ENCODE measurements at places on chromosomes 12 and 14. TPM values are rescaled to one million over a fixed set of nuclear protein-coding genes. Genes with fewer than 3 reads are reported as not detected.

- no peak for DNase-seq
These were observed 128.6 kb upstream of the PLEKHG7 start for GRCh38 chr12:92574051-92574783.

GRCh38 chr14:104802394-104803184 is 1.7 kb downstream of the ZBTB42 start:
- DNase-seq, result peak; percentile 48

DNA sequence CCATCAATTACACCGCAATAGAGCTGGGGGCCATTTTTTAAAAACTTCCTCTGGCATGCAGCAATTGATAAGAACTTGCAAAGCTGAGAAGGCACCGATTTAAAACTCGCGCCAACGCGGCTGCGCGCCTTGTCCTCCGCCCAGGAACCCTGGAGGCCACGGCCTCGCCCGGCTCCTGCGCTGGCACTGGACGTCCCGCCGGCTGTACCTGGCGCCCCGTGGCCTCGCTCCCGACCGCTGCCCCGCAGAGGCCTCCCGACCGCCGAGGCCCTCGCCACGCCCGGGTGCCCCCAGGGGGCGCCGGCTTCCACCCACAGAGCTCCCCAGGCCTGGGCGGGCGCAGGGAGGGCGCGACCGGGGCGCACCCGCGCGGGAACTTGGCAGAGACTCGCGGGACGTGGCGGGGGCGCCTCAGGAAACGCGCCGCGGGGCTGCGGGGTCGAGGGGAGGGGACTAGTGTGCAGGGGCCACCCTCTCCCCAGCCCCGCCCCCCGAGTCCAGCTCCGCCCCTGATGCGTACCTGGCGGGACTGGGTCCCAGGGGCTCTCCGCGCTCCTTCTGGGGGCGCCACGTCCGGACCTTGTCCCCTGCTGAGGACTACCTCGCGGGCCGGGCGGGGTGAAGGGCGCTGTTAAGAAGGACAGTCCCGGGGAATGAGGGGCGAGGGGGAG is 65.7 kb downstream of the TNFAIP2 start:
- DNase-seq, result peak; percentile 31

DNA sequence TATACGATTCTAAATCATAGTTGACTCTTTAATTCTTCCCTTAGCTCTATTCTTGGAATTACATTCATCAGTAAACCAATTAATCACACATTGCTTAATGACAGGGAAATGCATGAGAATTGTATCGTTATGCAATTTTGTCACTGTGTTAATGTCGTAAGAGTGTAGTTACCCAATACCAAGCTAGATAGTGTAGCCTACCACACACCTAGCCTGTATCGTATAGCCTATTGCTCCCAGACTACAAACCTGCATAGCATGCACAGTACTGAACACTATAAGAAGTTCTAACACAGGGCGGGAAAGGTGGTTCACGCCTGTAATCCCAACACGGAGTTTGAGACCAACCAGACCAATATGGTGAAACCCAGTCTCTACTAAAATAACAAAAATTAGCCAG is 24.7 kb downstream of the HNRNPC start:
- no peak for DNase-seq

DNA sequence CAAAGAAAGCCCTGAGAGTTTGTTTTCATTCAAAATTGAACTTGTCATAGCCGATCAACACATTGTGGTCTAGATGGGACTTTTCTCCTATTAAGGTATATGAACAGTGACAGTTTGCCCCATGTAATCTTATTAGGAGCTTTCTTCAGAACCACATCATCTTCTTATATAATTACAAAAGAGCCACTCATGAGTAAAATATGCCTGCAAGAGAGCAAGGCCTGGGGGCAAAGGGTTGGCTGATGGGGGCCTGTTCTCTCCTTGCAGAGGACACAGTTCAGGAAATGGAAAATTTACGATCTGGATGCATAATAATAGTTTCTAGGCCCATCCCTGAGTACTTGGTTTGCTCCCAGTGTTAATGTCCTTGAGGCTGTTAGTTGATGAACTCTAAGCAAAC is 87.8 kb downstream of the FLRT2 start:
- no peak for DNase-seq

DNA sequence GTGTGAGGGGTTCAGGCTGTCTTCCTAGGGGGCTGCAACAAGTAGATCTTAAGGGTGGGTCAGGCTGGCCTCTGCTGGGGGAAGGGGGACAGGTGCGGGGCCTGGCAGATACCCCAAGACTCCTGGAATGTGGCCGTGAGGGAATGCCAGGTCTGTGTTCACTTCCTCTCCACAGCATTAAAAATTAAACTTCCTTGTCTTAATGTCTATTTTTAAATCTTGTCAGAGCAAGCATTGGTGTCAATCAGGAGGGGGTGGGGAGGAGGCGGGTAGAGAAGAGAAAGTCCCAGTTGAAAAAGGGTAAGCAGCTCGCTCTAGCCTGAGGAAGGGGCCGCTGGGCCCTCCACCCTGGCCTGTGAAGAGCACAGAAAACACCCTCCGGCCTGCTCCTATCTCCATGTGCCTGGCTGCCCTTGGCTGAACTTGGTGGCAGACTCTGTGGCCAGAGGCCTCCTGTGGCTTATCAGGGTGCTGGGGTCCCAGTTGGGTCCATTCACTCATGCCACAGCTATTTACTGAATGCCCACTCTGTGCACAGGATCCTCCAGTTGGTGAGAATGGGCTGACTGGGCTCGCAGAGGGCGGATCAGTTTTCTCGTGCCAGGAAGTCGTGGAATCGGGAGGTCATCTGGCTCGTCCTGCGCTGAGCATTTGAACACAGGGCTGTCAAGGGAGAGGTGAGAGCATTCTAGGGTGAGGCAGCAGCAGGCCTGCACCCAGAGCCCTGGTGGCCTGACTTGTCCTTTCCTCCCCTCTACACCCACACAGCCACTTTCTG is 128.8 kb downstream of the TSPAN9 start:
- DNase-seq, result no peak

GRCh38 chr14:89540830-89541470 is 123.9 kb upstream of the FOXN3 start:
- DNase-seq, result no peak

- no peak for DNase-seq
These were observed 806.0 kb upstream of the ATXN7L3B start for GRCh38 chr12:73731658-73732057.

- DNase-seq, result peak; percentile 89
These were observed 57.2 kb downstream of the HMGA2 start for GRCh38 chr12:65881348-65881961.

GRCh38 chr14:68450391-68451120 is 342.3 kb downstream of the ZFP36L1 start:
- no peak for DNase-seq

DNA sequence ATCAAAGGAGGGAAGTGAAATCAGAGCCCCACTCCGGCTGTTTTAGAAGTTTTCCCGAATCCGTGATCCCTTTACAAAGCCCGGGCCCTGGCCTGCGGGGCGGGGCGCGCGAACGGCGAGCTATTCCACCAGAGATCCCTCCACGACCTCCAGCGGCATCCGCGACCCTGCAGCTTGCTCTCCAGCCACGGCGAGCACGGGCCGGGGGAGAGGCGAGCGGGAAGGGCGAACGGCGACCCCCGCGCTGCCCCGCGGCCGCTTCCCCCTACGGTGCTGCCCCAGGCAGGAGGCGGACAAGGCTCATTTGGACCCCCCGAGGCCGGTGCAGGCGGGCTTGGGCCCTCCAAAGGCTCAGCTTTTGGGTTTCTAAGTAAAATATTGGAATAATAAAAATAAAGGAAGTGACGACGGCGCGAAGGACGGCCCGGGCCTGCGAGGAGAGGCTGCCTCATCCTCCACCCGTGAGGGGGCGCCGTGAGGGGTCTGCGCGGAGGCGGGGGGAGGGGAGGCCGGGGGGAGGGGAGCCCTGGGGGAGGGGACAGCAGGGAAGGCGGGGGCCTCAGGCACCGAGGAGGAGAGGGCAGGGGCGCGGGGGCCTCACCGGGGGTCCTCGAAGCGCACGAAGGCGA is 613 bp downstream of the SRSF9 start:
- DNase-seq, result peak; percentile 74

DNA sequence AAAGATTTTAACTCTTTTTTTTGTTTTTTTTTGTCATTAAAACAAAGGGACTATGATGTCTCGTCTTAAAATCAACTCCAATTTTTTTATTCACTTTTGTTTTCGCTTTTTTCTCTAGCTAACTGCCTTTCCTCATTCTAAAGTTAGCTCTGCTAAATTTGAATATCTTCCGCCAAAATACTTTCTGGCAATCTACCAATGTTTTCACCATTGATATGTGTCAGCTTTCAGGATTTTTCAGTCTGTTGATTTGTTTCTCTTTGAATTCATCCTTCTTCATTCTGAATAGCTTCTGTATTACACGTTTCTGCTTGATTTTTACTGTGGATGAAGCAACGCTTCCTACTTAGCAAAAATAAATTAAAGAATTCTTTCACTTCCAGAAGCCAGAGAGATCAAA is 38.7 kb upstream of the NOVA1 start:
- peak; percentile 24 for DNase-seq

DNA sequence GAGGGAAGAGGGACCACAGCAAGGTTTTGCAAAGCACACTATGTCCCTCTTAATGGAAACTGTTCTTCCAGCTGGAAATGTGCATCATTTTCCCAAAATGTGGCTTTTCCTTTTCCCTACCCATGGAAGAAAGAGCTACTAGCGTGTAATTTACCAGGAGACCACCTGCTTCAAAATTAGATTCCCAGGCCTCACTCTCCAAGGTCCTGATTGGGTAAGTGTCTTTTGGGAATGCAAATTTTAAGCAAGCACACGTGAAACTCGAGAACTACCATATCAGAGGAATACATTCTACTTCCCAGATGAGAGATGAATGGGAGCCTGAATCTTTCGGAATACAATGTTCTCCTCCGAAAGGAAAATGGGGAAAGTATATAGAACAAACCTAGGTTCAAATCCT is 201.6 kb upstream of the NOS1 start:
- no peak for DNase-seq

DNA sequence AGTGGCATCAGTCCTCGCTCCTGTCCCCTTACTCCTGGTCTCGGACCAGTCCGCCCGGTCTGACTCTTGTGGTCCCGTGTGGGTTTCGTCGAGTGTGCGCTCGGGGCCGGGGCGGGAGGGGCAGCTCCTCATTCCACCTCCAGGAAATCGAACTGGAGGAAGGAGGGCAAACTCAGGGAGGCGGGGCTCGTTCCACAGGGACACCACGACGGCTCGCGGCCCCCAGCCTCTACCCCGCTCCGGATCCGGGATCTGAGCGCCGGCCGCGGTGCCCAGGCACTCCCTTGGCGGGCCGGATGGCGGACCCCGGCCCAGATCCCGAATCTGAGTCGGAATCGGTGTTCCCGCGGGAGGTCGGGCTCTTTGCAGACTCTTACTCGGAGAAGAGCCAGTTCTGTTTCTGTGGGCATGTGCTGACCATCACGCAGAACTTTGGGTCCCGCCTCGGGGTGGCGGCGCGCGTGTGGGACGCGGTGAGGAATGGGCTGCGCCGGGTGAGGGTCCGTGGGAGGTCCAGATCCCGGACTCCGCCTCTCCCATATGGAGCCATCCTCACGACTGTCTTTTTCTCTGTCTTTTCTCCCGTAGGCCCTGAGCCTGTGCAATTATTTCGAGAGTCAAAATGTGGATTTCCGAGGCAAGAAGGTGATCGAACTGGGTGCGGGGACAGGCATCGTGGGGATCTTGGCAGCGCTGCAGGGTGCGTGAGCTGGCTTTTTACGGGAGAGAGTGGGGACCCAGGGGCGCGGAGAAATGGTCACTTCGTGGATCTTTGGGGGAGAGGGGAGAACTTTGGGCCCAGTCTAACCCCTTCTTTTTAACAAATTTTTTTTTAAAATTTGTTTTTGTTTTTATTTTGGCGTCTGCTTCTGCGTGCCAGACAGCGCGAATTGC is at the start of gene EEF1AKMT3:
EEF1AKMT3 (plus strand) TSS at position 186 of the 894 bp plus-strand sequence; CDS start at position 297, 111 bp downstream.
- peak; percentile 71 for DNase-seq

GRCh38 chr12:6386491-6386890 is 2.5 kb downstream of the LTBR start:
- no peak for DNase-seq

- no peak for DNase-seq
These were observed 1.2 kb downstream of the SCNN1A start for GRCh38 chr12:6374028-6374785.

DNA sequence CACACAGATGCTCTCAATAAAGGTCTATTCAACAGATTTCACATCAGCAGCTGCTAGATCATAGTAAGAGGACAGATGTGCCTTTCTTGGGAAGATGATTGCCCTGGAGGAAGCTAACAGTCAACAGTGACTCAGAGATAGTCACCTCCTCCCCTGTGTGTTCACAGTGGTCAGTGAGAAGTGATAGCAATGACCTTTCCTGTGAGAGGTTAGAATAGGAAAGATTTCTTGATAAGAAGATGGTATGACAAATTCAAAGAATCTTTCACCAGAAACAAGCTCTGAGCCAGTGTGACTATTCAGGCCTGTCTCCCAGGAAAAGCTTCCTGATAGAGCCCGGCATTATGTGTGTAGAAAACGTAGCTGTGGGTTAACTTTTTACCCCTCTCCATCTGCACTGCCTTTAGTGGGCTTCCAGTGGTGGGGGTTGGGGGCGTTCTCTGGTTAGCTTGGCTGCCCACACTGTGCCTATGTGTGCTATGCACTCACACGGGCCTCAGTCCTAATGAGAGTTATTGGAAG is 66.4 kb upstream of the ARHGAP5 start:
- no peak for DNase-seq

GRCh38 chr14:75279153-75279762 is 630 bp downstream of the FOS start:
- DNase-seq, result peak; percentile 85

GRCh38 chr12:68460236-68460635 is 128.1 kb upstream of the MDM1 start:
- DNase-seq, result no peak

DNA sequence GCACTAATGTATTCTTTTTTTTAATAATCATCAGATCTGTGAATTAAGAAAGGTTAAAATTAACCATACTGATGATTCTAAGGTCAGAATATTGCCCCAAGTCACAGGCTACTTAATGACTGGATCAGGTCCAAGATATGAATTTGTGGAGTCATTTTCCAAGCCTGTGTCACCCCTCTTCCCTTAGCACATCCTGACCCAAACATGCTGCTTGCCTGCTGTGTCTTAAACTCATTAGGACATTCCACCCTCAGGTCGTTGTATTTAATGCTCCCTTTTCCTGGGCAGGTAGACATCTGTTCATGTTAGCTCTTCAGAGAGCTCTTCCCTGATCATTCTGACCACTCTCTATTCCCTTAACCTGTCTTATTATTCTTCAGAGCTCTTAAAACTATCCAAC is 463.5 kb upstream of the PDE3A start:
- no peak for DNase-seq

CELA1 gene
- not detected for total RNA-seq

RGS6 gene
- 5.6 TPM for total RNA-seq

TOMM20L gene
- total RNA-seq, result not detected

RIMBP2 gene
- 0.62 TPM for total RNA-seq

CIPC gene
- total RNA-seq, result 42.4 TPM

TMEM52B gene
- total RNA-seq, result not detected

SLCO1B1 gene
- not detected for total RNA-seq

NXPH4 gene
- total RNA-seq, result 1.3 TPM

SLC2A14 gene
- total RNA-seq, result not detected

AHNAK2 gene
- 51.0 TPM for total RNA-seq

GLS2 gene
- 0.21 TPM for total RNA-seq

INHBC gene
- not detected for total RNA-seq

AMHR2 gene
- not detected for total RNA-seq

GPR137C gene
- 5.0 TPM for total RNA-seq

GPRC5A gene
- 2.9 TPM for total RNA-seq

CYP27B1 gene
- 0.10 TPM for total RNA-seq

SRRM4 gene
- total RNA-seq, result 0.31 TPM

MYF6 gene
- 164 TPM for total RNA-seq
